ENCODE measurements at places on chromosomes 1 and 21.

GRCh38 chr1:62589321-62589720 is 8.0 kb upstream of the ANGPTL3 start:
- DNase-seq, result no peak

GRCh38 chr1:203549309-203549708 is 55.4 kb downstream of the OPTC start:
- DNase-seq, result no peak

GRCh38 chr1:227900571-227901051 is 47.1 kb downstream of the WNT9A start:
- no peak for DNase-seq

GRCh38 chr1:9371391-9371935 is 78.8 kb downstream of the SPSB1 start:
- no peak for DNase-seq

GRCh38 chr21:38083535-38083934 is 167.3 kb upstream of the KCNJ6 start:
- DNase-seq, result no peak

- no peak for DNase-seq
Observed at GRCh38 chr1:201955729-201956143, 433 bp downstream of the TIMM17A start.

GRCh38 chr1:77415579-77415978 is 133.8 kb downstream of the AK5 start:
- no peak for DNase-seq

GRCh38 chr21:41068967-41069642 is 98.9 kb upstream of the BACE2 start:
- DNase-seq, result peak; percentile 21

DNA sequence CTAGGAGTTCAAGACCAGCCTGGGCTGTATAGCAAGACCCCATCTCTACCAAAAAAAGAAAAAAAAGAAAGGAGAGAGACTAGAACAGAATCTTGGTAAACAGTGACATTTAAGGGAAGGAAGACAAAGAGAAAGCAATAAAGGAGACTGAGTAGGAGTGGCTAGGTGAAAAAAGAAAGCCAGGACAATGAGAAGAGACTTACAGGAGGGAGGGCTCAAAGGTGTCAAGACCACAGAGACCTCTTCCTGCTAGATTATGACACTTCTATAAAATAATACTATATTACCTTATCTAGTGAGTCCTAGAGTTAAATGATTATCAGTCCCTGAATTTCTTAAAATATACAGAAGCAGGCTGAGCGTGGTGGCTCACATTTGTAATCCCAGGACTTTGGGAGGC is 10.1 kb upstream of the EPRS1 start:
- no peak for DNase-seq

DNA sequence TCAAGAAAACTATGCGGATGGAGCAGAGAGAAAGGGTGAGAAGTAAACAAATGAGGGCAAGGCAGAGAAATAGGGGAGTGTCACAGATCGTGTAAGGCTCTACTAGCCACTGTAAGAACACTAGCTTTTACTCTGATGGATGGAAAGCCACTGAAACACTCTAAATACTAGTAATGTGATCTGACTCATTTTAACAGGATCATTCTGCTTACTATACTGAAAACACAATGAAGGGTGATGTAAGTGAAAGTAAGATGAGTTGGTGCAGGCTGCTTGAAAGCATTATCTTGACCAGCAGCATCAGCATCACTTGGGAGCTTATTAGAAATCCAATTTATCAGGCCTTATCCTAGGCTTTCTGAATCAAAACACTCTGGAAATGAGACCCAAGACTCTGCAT is 32.7 kb downstream of the TUT4 start:
- DNase-seq, result no peak

DNA sequence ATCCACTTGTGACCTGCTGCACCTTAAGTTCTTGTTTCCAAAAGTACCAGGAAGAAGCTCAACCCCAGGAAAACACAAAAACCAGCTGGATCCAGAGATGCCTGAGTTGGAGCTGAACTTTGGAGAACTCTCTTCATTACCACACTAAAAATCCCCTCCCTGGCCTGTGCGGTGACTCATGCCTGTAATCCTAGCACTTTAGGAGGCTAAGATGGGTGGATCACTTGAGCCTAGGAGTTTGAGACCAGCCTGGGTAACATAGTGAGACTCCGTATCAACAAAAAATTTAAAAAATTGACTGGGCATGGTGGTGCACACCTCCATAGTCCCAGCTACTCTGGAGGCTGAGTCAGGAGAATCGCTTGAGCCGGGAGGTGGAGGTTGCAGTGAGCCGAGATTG is 6.2 kb downstream of the MAP1LC3C start:
- no peak for DNase-seq

DNA sequence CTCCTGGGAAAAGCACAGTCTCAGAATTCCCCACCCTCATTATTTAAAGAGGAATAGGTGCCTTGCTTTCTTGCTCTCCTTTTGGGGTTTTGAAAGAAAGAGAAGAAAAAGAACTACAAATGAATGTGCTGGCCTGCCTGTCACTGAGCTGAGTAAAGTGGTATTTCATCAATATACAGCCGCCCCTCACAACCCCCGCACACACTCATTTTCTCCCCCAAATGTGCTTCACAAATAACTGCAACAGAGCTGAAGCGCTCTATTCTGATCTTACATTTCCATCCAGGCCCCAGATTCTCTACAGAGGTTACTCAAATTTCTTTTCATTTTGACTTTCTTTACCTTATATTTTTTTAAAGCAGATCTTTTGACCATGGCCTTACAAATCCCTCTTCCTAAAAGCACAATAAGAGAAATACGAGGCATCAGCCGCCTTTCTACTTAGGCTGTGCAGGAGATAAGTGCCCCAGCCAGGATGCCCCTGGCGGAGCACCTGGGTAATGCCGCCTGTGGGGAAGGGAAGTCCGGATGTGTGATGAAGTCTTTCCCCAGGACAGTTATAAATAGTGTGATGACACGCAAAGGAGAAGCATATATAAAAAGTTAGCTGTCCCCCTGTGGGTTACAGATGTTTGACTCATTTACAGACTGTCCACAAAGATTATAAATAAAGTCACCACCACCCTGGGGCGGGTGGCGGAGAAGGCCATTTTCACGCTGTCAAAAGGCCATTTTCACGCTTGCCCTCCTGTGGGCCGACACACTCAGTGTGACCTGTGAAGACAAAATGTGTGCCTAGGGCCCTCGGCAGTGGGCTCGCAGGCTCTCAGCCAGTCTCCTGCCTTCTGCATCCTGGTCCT is 6.5 kb downstream of the KCNN3 start:
- peak; percentile 19 for DNase-seq

DNA sequence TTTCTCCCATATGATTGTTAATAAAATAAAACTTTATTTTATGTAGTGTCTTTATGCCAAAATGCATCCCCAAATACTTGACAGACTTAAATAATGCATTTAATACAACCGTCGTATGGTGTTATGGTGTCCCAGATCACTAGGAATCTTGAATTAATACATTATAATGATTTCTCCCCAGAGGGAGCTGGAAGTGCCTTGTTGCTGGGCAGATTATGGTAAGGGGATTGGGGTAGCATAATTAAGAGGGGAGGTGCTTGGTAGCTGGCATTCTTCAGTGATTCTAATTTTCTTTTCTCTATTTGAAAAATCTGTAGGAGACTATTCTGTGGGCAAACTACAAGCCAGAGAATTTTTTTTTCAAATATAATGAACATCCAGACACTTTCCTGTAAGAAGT is 1043.7 kb downstream of the ADGRL2 start:
- DNase-seq, result no peak

Measured in hematopoietic multipotent progenitor cell treated with erythropoietin and hydrocortisone succinate and interleukin-3 and kit ligand, for 17 days (in vitro differentiated cells).